Activated CD8-positive, alpha-beta memory T cell treated with anti-CD3 and anti-CD28 coated beads for 1 hour (primary cell): ENCODE measurements at places on chromosomes 3 and 15.

DNA sequence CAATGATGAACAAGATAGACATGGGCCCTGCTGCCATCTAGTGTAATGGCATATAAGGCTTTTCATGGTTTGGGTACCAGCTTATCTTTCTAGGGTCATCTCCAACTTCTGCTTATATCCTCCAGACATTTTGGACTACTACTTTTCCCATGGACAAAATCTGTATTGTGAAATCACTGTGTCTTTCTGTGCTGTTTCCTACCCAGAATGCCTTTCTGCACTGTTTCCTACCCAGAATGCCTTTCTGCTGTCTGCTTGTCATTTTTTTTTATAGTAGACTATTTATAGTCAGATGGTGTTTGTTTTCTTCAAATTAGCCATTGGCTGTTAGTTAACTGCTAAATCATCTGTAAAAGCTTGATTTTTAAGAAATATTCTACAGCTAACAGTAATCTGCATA is 20.1 kb downstream of the VPS8 start:
- no peak for DNase-seq

DNA sequence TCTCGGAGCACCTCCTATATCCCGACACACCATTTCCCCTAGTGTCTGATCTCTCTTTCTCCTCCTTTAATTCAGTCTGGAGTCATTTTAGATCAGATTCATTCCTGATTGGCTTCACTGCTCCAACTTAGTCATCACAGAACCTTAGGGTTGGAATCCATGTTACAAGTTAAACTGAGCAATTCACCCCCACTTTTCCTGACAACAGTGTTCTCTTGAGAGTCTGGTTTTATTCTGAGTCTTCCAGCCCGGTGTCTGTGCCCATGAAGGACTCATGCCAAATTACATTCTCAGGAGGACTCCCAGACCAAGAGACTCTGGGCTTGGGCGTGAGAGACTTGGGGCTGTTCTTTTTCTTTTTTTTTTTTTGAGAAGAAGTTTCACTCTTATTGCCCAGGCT is 57.5 kb downstream of the LPP start:
- no peak for DNase-seq

DNA sequence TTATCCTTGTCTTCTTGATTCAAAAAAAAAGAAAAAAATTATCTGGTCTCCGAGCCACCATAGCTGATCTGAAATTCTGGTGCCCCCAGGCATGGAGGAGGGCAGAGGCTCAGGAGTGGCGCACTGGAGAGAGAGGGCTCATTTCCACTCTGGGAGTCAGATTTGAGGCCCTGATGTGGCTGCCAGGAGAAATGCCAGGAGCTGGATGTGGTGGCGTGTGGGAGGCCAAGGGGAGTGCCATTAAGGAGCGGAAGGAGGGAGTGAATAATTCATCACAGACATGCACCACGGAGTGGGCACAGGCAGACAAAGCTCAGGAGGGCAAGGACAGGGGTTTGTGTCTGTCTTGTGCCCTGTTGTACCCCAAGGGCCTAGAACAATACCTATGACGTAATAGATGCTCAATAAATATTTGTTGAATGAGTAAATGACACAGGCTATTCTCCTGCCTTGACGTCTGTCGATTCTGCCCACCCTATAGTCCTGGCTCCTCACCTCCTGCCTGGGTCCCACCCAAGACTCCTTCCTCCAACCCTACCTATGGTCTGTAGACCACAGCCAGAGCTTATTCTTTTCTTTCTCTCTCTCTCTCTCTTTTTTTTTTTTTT is 12.0 kb upstream of the GRIP2 start:
- DNase-seq = no peak

- DNase-seq = no peak
Observed at GRCh38 chr3:79672731-79673130, 95.1 kb downstream of the ROBO1 start.

DNA sequence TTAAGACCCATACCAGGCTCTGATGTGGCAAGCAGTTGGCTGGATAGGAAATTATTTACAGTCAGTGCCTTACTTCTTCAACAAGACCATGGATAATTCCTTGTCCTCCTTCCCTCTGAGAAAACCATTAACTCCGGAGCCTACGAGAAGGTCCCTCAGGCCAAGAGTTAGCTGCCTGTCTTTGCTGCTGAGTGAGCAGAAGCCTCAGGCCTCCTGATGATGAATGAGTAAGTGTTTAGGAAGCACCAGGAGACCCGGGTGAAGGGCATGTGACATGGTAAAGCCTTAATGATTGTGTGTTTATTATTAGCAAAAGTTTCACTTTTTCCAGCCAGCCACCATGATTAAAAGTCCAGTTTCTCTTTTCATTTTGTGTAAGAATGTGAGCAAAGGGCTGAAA is 174.9 kb upstream of the TOPAZ1 start:
- DNase-seq = no peak

DNA sequence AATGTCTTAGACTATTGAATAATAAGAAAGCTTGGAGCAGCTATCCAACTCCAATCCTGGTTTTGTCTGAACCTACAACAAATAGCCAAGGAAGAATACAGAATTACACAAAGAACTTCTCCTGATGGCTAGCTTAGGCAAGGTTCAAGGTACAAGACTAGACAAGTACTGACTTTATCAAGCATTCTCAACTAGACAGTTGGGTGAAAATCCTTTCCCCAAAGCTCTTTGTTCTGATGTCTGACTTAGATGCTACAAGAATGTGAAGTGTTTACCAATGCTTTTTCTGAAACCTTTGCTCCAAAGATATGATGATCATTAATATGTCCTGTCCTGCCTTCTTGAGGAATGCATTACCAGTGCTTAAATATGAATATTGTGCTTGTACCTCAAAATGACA is 113.8 kb downstream of the ANXA2 start:
- no peak for DNase-seq

DNA sequence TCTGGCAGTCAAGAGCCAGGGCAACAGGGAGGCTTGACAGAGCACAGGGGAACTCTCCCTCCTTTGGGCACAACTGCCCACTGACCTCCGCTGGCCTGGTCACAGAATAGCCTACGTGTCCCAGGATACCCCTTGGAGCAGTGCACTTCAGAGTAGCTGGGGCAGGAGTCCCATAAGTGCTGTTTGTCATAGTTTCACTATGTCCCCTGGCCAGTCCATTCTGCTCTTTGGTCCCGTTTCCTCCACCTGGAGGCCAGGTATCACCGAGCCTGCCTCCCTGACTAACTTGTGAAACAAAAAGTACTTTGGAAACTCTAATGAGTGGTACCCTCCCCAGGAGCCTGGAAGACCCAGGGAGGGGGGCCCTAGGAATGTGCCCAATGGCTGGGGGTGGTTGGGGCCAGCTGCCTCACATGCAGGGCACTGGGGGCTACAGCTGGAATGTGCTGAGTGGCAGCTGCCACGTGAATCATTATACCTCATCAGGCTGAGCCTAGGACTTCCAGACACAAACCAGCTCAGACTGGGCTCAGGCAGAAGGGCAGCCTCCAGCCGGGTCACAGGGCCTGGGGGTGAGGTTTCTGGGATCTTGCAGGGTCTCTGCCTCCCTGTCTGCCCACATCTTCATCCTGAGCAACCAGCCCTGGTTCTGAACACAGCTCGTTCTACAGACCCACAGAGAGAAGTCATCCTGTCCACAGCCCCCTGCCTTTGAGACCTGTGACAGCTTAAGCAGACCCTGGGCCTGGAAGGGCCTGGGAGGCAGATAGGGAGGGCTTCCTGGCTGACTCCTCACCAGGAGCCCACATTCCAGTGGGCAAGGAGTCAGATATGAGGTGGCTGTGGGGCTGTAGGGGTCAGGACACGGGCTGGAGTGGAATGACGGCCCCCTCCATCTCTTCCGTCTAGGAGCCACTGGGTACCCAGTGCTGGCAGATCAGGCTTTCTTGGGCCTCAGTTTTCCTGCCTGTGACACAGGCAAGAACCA is 914 bp upstream of the PTH1R start:
- DNase-seq = no peak

DNA sequence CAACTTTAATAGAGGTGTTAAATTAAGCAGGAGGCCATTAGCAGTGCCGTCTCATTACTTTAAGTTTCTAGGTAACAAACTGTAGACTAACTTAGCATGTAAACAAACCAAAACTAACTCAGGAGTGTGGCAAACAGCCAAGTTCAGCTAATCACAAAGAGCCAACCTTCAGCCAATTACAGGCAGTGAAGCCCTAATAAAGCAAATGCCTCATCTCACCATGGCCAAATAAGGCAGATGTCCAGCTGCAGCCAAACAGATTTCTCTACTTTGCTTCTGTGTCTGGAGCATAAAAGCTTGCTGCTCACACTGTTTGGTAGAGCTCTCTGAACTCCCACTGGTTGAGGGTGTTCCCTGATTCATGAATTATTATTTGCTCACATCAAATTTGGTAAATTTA is 835.4 kb upstream of the GBE1 start:
- DNase-seq = no peak

DNA sequence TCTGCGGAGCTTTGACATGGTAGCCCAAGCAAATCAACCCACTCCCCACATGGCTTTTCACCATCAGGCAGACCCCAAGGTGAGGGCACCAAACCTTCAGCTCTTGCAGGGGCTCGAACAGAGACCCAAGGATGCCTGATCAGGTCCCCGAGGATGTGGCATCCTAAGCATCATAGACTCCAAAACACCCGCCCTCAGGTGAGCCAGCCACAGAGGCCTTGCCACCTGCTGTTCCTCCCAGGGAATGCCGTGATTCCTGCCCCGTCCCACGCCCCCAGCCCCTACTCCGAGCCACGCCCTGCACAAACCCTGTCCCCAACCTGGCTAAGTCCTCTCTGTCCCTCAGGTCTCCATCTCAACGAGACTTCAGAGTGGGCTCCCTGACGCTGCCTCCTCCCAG is 34.7 kb upstream of the SLC41A3 start:
- no peak for DNase-seq

- no peak for DNase-seq
Observed at GRCh38 chr3:89108291-89108550, 800 bp downstream of the EPHA3 start.

DNA sequence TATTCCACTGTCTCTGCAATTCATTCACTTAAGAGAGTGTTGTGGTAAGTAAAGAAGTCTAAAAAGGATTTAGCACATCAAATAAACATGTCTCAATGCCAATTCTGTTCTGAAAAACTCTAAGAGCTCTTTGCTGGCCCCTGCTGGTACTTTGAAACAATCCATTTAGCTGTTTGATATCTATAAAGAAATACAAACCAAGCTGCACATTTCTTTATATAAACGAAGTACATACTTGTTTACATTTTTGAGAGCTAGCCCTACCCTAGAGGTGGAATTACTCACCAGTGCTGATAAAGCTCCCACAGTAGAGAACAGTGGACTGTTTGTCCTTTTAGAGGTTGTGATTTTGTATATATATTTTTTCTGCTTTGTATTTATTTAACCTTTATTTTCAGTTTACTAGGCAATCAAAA is 75.5 kb downstream of the NEDD4 start:
- no peak for DNase-seq

- DNase-seq = no peak
Observed at GRCh38 chr3:80677796-80678195, 910.0 kb upstream of the ROBO1 start.

- DNase-seq = no peak
Observed at GRCh38 chr15:64197425-64197824, 34.6 kb upstream of the PPIB start.

DNA sequence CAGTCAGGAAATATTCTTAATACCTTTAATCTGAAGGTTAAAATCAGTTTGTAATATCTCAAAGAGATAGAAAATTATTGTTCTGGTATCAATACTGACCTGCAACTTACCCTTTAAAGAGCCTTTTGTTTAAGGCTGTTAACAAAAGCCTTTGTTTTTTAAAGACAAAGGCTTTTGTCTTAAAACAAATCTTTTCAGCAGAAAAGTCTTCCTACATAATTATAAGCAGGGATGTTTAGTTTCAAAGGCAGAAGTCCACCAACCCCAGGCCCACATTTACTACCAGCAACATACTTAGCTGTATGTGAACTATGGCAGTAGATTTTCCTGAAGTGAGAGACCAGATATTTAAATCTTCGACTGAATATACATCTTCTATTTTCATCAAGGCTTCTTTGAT is 36.2 kb downstream of the SLC30A4 start:
- DNase-seq = no peak

GRCh38 chr15:101043011-101043410 is 123.9 kb downstream of the LRRK1 start:
- no peak for DNase-seq

- DNase-seq = no peak
Observed at GRCh38 chr3:150913133-150913922, 8.1 kb upstream of the MINDY4B start.

DNA sequence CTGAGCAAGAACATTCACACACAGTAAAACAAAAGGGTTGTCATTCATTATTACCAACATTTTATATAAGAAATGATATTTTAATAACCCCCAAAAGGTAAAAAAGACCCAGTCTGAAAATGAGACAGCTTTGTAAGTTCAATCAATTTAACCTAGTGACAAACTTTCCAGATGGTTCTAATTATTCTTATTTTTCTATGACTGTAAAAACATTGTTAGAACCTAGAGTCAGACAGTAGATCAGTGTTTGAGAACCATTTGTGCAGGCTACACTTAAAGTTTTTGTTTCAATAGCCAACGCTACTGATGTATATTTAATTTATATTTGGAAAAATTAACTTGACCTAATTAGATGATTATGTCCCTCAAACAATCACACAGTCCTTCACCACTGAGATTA is 708.4 kb upstream of the CBLB start:
- no peak for DNase-seq

DNA sequence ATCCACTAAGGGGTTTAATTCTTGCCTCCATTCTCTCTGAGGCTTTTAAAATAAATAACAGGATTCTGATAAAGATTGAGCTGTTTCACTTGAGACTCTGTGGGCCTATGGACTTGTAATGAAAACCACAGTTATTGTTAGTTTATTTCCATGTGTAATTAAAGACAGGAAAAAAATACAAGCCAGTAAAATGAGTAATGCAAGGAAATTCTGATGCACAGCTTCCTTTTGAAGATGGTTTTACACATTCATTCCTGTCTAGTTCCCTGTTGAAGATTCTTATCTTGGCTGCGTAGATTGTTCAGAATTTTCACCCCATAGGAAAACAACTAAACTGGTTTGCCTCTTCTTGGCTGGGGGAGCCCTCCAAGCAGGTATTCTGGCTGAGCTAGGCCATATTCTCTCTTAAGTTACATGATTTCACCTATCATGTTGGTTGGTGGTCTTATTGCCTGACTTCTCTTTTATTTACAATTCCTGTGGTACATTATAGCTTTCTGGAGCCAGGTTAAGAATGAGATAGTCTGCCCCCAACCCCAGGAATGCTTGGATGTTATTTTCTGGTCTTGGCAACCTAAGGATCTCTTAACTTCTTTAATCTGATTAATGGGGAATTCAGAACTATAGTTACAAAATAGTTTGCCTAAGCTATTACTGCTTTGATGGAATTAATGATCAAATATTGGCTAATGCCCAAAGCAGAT is 67.6 kb downstream of the MITF start:
- DNase-seq = no peak
